ENCODE measurements at places on chromosomes 6 and 20. TPM values are rescaled to one million over a fixed set of nuclear protein-coding genes. Genes with fewer than 3 reads are reported as not detected.

Gene NNAT
- 2.1 TPM for total RNA-seq

- no peak for DNase-seq
Measured at GRCh38 chr20:54405540-54405939, 69.9 kb upstream of the DOK5 start.

- DNase-seq = no peak
Measured at GRCh38 chr6:154512201-154512600, 1.7 kb upstream of the CNKSR3 start.

- no peak for DNase-seq
Measured at GRCh38 chr6:4185846-4186245, 50.5 kb upstream of the ECI2 start.

Gene RNF39
- total RNA-seq = 3.8 TPM

GRCh38 chr6:27834384-27834783 lies 77.8 kb downstream of the OR2B2 start:
- DNase-seq = no peak

DNA sequence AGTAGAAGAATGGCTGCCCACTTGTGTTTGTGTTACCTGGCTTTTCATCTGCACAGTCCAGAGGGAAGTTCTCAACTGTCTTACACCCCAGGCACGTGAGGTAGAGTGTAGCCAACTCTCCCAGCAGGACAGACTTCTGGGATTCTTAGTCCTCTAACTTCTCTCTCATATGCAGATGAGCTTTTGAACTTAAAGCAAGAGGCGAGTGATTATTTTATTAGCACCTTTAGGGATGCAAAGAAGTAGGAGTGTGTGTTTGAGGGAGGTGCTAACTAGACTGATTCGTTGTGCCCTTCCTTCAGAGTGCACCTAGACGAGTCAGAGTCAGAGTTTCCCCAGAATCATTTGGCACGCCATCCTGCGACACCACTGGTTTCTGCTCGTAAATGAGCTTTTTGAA lies 10.8 kb downstream of the CDYL start:
- DNase-seq = no peak

Gene RAB44
- not detected for total RNA-seq

DNA sequence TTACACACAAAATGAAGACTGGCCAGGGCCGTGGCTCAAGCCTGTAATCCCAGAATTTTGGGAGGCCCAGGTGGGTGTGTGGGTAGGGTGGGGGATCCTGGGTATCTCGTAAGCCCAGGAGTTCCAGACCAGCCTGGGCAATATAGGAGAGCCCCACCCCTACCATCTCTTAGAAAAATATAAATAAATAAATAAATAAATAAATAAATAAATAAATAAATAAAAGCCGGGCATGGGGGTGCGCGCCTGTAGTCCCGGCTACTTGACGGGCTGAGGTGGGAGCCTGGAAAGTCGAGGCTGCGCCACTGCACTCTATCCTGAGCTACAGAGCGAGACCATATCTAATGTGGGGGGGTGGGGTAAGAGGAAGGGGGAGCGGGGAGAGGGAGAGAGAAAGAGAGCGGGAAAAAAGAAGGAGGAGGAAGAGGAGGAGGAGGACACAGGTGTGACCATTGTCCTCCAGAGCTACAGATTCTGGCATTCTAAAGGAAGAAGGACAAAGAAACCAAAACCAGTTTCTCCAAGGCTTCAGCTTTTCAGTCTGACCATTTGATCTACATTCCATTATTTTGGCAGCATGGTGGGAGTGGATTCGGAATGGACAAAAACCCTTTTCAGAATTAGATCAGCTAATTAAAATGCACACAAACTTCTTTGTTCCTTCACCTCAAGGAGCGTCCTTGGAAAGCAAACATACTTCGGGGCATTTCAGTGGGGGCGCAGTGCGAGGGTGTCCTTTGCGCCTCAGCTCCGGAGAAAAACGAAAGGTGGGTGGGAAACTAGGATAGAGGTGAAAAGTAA lies 577 bp upstream of the C6orf141 start:
- DNase-seq = no peak

DNA sequence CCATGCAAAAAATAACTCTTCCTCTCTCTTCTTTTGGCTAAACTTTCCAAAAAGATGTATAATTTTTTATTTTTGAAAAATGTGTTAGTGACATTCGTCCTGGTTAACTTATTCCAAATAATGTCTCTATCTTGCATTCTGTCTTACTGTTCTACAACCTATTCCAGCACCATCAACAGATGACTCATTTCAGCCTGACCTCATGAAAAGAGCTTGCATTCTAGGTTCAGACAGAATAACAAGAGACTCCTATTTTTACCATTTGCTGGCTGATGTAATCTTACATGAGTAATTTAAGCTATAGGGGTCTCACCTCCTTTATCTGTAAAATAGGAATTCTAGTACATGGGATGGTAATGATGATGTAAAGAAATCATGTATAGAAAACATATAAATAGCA lies 109.0 kb downstream of the FUT9 start:
- DNase-seq = no peak

Gene GRM1
- not detected for total RNA-seq

Gene ABHD16B
- not detected for total RNA-seq

GRCh38 chr6:135088818-135089809 lies 34.5 kb upstream of the HBS1L start:
- DNase-seq = peak; percentile 56

Gene RIPOR3
- total RNA-seq = 0.31 TPM

- DNase-seq = no peak
Measured at GRCh38 chr6:169926617-169927417, 175.4 kb downstream of the ERMARD start.

Gene PLA2G7
- not detected for total RNA-seq

DNA sequence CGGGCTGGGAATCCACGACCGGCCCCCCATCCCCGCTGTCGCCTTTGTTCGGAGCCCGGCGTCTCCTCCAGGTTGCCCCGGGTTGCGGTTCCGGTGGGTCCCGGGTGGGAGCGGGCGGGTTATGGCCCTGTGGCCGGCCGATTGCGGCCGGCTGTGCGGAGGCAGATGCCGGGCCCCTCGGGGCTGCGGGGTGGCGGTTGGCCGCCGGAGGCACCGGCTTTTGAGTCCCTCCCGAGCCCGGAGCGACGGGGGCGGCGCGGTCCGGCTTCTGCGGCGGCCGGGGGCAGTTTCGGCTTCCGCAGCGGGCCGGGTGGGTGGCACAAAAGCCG lies 431 bp downstream of the LOC128125822 start:
- DNase-seq = no peak

DNA sequence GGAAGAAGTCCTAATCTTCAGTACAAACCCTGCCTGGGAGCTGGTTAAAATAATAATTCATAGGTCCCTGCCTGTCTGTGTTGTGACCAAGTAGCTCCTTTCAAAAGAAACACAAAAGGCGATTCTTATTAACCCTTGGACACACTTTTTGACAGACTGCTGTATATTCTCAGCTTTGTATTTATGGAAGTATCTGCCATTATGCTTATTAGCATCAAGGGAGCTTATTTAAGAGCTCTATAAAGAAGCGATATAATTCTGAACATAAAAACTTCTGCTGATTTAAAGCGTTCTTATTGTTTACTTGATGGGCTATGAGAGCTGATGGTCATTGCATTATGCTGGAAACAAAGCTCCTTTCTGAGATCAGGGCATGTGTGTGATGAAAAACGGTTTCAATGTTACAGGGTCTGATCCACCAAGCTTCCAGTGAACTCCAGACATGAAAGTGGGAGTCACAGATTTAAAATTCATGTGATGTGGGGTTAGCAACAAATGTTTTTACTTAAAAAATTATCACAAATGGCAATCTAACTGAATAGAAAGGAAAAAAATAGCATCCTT lies 181.8 kb upstream of the PDE10A start:
- no peak for DNase-seq

Gene RIMS1
- not detected for total RNA-seq

Gene IP6K3
- total RNA-seq = not detected

DNA sequence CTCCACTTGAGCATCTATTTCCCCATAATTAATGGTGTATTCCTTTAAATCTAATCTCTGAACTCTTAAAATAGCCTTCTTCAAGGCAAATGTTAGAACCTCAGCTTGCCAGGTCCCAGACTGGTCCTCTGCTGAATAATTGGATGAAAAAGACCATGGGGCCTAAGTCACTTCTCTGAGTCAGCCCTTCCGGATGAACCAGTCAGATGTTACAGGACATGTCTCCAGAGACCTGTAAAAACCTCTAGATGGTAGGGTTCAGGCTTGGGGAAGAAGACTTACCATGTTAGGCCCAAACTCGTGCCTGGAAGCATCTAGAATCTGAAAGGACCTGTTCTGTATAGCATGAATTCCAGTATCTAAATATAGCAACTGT lies 97.3 kb downstream of the CDKAL1 start:
- DNase-seq = no peak

- DNase-seq = no peak
Measured at GRCh38 chr6:143410859-143411270, 39.6 kb downstream of the ADAT2 start.

GRCh38 chr6:18293076-18293904 lies 29.0 kb upstream of the DEK start:
- peak; percentile 69 for DNase-seq

DNA sequence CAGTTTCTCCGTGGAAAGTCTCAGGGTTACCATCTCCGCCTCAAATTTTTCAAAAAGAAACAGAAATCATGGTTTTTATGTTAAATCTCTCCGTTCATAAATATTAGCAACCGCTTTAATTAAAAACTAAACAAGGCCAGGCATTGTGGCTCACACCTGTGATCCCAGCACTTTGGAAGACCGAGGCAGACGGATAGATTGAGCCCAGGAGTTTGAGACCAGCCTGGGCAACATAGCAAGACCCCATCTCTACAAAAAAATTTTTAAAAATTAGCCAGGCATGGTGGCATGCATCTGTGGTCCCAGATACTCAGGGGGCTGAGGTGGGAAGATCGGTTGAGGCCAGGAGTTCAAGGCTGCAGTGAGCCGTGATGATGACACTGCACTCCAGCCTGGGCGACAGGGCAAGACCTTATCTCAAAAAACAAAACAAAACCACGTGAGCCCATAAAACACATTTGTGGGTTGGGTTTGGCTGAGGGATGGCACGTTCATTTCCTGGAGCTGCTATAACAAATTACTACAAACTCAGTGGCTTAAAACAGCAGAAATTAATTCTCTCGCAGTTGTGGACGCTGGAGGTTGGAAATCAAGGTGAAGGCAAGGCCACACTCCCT lies 223.2 kb downstream of the ZNF217 start:
- no peak for DNase-seq

- DNase-seq = no peak
Measured at GRCh38 chr6:87291883-87292282, 30.5 kb upstream of the SMIM8 start.

DNA sequence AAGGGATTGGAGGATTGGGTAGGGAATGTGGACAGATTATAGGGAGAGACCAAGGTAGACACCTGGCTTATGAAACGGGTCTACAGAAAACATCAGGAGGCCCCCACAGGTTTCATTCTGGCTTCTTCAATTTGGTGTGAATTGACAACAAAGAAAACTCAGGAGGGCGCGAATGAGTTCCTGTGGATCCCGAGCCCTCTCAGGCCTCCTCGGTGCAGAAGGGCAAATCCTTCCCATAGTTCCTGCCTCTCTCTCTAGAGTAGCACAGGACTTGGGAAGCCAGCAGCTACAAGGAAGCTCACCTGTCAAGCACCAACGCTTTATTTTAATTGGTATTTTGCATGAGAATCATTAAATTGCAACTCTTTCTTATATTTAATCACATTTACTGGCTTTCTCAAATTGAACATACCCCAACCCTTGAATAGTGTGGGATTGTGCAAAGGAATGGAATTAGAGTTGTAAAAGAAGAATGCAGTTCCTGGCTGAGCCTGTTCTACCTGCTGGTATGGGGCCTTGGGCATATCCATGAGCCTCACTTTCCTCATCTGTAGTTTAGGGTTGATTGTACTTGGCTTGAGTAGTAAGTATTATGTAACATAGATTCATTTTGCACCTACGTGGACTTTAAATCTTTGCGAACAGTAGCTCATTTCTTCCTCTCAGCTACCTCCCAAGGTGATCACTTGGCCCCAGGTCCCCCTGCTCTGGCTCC lies 56.4 kb upstream of the PHACTR2 start:
- DNase-seq = no peak

- no peak for DNase-seq
Measured at GRCh38 chr6:56891754-56892153, 63.2 kb upstream of the BEND6 start.

Gene EYS
- 0.13 TPM for total RNA-seq

DNA sequence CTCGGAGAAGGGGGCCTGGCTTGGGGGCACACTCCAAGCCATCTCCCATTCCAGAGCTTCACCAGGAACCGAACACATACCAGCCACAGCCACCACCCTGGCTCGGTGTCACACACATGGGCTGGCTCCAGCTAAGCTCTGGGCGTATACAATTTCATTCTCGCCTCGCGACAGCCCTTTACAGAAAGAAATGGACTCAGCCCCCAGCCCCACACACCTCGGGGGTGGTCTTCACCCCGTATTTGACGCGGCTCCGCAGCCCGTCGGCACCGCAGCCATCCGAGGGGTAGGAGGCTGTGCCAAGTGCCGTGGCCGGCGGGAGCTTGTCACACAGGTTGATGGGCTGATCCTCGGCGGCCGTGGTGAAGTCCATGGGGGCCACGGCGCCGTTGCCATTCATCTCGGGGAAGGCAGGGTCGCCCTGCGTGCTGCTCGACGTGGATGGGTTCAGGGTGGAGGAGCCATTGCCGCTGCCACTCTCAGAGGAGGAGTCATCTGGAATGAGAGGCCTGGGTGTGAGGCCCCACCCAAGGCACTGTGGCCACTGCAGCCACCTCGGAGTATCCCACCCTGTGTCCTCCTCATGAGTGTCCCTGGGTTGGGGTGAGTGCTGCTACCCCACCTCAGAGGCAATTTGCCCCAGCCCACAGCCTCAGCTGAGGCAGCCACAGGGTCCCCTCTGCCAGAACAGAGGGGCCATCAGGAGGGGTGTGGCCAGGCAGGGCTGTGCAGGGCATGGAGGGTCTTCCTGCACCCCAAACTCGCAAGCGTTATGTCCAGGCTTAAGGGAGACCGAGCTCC lies 98.0 kb downstream of the ASXL1 start:
- no peak for DNase-seq

DNA sequence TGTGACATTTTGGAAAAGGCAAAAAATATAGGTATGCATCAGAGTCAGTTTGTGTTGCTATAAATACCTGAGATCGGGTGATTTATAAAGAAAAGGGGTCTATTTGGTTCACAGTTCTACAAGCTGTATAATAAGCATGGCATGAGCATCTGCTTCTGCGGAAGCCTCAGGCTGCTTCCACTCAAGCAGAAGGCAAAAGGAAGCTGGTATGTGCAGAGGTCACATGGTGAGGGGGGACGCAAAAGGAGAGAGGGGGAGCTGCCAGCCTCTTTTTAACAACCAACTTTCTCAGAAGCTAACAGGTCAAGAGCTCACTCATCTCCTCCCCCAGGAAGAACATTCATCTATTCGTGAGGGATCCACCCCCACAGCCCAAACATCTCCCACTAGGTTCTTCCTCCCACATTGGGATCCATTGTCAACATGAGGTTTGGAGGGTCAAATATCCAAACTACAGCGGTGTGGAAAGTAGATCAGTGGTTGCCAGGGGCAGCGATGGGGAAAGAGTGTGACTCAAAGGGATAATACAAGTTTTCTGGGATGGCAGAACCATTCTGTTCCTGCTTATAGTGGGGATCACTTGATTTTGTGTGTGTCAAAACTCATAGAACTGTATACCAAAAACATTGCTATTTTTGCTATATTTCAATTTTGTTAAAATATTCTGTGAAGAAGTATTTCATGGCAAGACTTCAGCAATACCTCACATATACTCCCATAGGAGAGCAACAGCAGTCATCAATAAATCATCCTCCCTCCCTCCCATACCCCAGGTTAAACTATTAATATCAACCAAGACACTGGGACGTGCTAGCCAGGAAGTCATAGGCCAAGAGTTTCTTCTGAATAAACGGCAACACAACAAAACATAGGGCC lies 9.9 kb upstream of the FAM50B start:
- DNase-seq = no peak

GRCh38 chr6:1473598-1473997 lies 84.2 kb downstream of the FOXF2 start:
- DNase-seq = no peak

Measured in HT-29 (cell line).